ENCODE measurements at places on chromosomes 2 and 18.

DNA sequence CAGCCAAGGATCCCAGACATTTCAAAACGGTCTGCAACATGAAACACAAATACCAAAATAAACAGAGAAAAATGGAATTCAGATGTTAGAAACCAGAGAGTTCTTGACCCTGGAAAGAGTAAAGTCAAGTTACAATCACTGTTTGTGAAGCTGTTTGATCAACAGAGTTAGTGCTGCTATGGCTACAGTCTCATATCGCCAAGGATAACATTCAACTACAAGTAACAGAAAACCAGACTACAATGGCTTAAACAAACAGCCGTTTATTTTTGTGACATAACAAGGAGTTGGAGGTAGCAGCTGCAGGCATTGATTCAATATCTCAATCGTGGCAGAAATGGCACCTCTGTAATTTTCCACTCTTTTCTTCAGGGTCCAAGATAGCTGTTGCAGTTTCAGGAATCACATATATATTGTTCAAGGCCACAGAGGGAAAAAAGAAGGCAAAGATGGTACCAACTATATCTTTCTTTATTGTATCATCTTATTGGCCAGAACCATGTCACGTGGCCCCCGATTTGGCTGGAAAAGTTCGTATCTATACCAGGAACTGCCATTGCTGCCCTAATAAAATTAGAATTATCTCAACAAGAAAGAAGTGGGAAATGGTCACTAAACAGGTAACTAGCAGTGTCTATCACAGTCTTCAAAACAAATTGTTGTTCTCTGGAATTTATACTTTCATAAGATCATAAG lies 17.7 kb upstream of the HNRNPLL start:
- DNase-seq, result no peak

- peak; percentile 66 for DNase-seq
Observed at GRCh38 chr2:207772081-207772843, 2.6 kb upstream of the FZD5 start.

- DNase-seq, result no peak
Observed at GRCh38 chr2:58634653-58635370, 393.7 kb upstream of the FANCL start.

DNA sequence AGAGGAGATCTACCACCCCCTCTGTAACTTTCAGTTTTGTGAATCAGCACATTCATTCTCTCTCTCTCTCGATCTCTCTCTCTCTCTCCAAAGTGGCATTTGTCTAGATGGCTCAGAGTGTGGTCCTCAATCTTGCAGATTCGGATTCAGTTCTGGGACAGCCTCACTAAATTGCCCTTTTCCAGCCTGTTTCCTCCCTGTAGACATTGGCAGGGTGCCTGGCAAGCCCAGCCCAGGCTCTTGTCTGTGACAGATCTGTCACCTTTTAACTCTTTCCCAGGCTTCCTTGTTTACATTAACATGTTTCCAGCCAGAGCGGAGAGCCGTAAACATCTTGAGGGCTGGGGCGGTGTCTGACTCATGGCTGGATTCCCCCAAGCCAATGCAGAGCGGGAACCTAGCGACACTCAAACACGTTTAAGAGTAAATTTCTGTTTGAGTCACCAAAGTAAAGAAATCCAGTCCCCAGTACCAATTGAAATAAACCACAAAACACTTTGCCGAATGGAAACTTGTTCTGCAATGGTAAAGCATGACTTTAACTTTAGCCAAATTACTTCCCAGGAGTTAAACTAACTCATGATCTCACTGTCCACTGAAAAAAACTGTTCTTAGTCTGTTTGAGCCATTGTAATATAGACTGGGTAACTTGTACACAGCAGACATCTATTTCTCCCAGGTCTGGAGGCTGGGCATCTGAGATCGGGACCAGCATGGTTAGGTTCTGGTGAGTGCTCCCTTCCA lies 6.6 kb upstream of the CYP27C1 start:
- DNase-seq, result peak; percentile 78

DNA sequence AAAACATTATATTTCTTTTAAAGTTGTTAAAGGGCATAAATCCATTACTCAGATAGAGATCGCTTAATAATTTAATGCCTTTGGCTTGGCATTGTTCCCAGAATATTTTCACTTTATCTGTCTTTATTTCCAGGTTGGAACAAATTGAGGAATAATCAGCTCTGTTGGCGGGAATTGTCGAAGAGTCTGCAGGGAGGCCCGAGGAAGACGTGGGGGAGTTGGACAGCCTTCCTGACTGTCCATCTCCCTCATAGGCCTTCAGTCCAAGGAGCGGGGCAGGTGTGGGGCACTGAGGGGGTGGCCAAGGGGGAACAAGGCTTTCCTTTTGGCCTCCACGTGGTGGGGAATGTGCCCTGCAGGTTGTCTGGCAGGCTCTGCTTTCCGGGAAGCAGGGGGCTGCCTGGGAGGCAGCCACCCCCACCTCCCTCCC lies 179.6 kb downstream of the ZBTB7C start:
- no peak for DNase-seq

GRCh38 chr2:174053355-174054151 lies 88.4 kb upstream of the SP3 start:
- no peak for DNase-seq

GRCh38 chr2:127877626-127878025 lies 8.1 kb downstream of the AMMECR1L start:
- DNase-seq, result no peak

DNA sequence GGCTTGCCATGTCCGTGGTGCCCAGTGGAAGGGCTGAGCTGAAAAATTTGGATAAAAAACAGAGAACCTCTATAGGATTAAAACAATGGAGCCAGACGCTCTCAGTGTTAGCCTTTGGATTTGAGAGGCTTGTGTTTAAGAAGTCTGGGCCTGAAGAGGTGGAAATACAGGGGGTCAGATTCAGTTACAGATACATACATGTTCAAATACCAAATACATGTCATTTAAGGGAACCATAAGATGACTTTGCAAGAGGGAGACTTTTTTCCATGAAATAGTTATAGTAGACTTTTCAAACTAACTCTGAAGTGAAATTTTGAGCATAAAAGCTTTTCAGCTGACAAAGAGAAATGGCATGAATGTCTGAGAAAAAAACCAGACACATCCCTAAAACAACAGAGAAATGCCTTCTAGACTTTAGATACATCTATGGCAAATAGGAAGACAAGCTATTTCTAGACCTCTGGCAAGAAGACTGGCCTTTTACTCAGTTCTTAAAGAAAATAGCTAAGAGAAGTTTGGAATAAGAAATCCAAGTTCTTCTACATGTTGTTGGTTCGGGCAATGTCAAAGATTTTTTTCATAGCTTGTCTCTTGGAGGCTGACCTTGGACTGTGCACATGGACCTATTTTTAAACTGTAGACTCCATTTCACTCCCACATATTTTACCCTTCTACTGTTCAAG lies 112.9 kb downstream of the LTBP1 start:
- no peak for DNase-seq

DNA sequence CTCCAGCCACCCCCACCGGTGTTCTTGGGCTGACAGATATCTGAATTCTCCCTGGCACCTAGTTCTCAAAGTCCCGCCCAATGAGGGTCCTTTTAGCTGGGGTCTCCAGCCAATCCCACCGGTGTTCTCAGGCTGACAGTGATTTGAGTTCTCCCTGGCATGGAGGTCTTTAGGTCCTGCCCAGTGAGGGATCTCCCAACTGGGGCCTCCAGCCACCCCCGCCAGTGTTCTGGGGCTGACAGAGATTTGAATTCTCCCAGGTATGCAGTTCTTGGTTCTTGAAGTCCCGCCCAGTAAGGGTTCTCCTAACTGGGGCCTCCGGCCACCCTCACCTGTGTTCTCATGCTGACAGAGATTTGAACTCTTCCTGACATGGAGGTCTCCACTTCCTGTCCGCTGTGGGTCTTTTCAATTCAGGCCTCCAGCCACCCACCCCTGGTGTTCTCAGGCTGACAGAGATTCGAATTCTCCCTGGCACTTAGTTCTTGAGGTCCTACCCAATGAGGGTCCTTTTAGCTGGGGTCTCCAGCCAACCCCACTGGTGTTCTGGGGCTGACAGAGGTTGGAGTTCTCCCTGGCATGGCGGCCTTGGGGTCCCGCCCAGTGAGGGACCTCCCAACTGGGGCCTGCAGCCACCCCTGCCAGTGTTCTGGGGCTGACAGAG lies 154.6 kb downstream of the ANKRD36 start:
- peak; percentile 4 for DNase-seq

DNA sequence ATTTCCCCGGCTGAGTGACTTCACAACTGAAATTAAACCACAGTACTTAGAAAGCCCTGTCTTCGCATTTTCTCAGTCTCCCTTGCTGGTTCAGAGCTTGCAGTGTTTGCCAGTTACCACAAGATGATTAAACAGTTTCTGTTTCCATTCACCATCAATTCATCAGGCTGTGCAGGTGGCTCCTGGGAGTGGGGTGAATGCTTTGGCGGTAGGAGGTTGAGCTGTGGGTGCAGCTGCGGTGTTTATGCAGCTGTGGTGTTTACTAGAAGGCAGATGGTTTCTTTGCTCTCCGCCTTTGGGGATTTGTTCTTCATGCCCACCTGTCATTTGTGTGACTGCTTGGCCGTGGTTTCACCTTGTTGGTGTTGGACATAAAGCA lies 16.1 kb downstream of the ACOXL start:
- peak; percentile 86 for DNase-seq

DNA sequence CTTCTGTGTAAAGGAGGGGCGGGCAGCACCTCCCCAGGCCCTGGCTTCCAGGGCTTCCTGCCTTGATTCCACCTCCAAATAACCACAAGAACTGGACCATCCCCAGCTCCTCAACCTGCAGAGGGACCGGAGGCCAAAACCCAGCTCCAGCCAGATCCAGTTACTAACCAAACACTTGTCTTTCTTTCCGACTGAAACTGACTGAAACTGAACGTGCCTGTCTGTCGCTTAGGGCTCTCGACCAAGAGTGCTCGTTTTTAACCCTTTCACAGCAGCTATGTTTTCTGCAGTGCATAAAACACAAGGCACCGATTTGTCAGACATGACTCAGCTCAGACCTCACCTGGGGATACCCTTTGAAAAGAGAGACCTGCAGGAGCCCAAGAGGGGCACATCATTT lies 249.9 kb upstream of the SIX2 start:
- no peak for DNase-seq

GRCh38 chr2:65316072-65316471 lies 88.4 kb downstream of the ACTR2 start:
- no peak for DNase-seq

DNA sequence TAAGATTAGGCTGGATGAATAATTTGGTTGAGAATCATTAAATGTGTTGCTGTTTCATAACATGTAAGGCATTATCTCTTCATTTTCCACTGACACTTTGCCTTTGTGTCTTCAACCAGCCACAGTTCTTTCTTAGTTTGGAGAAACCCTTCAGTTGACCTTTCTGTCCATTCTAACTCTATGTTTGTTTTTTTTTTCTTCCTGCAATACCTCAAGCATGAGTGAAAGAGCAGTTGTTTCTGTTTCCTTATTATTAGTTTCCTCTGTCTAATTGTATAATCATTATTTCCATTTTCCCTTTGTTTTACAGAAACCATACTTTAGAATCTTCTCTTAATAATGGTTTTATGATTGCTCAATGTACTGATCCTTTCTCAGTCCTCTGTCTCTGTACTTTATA lies 25.6 kb downstream of the HADHB start:
- DNase-seq, result no peak

DNA sequence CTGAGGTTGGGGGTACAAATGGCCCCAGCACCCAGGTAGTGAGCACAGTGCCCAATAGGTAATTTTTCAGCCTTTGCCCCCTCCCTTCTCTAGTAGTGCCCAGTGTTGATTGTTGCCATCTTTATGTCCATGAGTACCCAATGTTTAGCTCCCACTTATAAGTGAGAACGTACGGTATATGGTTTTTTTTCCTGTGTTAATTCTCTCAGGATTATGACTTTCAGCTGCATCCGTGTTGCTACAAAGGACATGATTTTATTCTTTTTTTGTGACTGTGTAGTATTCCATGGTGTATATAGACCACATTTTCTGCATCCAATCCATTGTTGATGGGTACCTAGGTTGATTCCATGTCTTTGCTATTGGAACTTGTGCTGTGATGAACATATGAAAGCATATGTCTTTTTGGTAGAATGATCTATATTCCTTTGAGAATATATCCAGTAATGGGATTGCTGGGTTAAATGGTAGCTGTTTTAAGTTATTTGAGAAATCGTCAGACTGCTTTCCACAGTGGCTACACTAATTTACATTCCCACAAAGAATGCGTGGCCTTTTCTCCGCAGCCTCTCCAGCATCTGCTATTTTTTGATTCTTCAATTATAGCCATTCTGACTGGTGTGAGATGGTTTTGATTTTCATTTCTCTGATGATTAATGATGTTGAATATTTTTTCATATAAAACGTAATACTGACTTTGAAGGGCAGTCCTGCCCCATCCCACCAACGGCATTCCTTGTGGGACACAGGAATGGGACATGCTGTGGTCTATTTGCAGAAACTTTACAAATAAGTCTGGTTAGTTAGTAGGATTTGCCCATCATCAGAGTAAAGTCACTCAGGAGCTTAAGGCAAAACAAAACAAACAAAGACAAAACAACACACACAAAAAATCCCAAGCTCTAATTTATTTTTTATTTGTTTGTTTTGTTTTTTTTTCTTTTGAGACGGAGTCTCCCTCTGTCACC lies 135.0 kb downstream of the MYCN start:
- DNase-seq, result no peak

DNA sequence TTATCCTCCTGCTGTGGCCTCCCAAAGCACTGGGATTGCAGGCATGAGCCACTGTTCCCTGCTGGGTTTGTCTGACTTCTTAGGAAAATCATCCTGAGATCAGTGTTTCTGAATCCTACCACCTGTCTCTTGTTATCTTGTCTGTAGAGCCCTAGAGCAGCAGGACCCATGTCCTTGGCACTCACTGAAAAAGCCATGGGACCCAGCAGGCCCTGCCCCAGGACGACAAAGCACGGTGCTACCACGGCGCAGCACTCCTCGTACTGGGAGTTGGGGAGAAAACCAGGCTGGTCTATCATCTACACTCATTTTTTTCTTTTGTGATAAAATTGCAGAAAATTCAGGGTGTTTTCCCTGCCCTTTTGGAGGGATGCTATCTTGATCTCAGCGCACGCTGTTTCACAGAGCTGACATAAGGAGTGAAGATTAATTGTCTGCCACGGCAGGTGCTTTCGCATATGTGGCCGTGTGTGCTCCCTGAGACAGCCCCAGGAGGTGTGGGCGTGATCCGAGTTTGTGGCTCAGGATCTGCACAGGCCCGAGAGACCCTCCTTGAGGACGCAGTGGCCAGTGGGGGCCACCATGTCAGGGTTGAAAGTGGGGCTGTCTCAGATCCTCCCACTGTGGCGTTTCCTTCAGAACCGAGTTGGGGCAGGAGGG lies 179.1 kb downstream of the LDLRAD4 start:
- no peak for DNase-seq

GRCh38 chr18:45662468-45662867 lies 47.2 kb downstream of the SLC14A2 start:
- no peak for DNase-seq

Measured in activated CD4-positive, alpha-beta T cell treated with anti-CD3 and anti-CD28 coated beads for 36 hours (primary cell).